ENCODE measurements at places on chromosomes 3 and 15.
A peak's percentile ranks its signal among the peaks of the same experiment; 100 is the strongest.

DNA sequence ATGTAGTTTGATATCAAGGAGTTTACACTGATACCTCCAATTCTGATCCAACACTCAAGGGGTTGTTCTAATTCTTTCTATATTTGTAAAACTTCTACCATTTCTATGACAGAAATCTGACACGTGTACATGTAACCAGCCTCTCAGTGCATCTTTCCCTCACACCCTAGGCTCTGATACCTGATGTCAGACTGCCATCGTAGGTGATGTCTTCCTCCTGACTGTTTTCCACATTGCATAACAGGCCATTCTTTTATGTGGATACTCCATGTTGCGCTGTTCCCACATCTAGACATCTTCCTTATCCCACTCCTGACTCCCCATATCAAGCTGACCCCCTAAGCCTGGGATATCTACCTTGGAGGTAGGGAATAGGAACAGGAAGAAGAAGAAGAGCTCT is 159.1 kb downstream of the FNDC3B start:
- no peak overlapping the region for H3K27ac ChIP-seq
- no peaks in the 10 kb centered on the region for H3K27me3 ChIP-seq
- no peaks in the 10 kb centered on the region for H3K36me3 ChIP-seq
- H3K4me1 ChIP-seq, result peaks cover 34% of the 10 kb centered on the region

- no peak overlapping the region for H3K4me3 ChIP-seq
- no peak overlapping the region for H3K27ac ChIP-seq
- no peaks in the 10 kb centered on the region for H3K4me1 ChIP-seq
- no peak for DNase-seq
- no peaks in the 10 kb centered on the region for H3K36me3 ChIP-seq
- H3K27me3 ChIP-seq, result no peaks in the 10 kb centered on the region
Measured at GRCh38 chr3:182533394-182533793, 259.9 kb upstream of the ATP11B start.

DNA sequence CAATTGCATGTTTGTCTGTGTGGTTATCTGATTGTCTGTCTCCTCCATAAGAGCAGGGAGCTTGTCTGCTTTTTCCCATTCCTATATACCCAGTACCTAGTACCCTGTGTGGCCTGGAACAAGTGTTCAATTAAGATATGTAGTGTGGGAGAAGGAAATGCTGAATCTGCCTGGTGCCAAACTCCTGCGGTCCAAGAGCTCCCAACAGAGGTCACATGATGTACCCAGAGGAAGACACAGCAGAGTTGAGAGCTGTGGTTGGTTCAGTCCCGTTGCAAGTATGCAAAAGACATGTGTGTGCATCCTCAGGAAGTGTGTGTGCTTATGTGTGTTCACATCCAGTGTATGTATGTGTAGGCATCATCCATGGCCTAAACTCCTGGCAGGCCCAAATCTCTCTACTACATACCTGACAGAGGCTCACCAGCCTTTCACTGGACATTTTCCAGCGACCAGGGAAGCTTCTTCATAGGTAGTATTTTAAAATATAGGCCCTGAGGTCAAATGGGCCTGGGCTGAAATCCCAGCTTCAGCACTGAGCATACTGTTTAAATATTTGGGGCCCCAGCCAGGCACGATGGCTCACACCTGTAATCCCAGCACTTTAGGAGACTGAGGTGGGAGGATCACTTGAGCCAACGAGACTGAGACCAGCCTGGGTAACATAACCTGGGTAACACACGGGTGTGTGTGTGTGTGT is 34.0 kb upstream of the ITGA11 start:
- H3K27ac ChIP-seq, result no peak overlapping the region
- H3K4me1 ChIP-seq, result peaks cover 11% of the 10 kb centered on the region
- H3K27me3 ChIP-seq, result no peaks in the 10 kb centered on the region
- no peaks in the 10 kb centered on the region for H3K36me3 ChIP-seq
- H3K4me3 ChIP-seq, result no peak overlapping the region

DNA sequence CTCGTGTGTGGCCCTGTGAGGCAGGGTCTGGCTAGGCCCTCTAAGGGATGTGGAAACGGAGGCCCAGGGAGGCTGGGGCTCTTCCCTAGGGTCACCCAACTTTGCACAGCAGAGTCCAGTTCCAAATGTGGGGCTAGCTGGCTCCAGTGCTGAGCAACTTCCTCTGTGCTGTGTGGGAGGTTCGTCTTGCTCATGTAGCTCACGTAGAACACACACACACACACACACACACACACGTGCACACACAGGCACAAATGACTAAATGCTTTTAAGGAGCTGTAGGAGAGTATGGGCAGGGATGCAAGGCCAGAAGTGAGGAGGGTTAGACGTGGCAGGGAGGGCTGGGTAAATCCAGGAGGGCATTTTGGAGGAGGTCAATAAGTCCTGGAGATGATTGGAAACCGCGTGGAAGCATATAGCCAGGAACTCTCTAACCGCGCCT is 213.8 kb downstream of the RPLP1 start:
- DNase-seq, result no peak
- peaks cover 9% of the 10 kb centered on the region for H3K4me1 ChIP-seq
- no peaks in the 10 kb centered on the region for H3K36me3 ChIP-seq

DNA sequence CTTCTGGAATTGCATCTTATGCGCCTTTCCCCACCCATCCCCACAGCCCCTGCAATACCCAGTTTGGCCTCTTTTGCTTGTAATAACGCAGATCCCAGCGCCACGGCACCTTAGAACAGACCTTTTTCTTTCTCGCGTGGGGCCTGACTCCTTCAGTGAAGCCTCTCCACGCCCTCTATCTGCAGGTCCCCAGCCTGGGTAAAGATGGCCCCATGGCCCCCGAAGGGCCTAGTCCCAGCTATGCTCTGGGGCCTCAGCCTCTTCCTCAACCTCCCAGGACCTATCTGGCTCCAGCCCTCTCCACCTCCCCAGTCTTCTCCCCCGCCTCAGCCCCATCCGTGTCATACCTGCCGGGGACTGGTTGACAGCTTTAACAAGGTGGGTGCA is 594 bp downstream of the CRELD1 start:
- no peak for DNase-seq
- H3K27me3 ChIP-seq, result no peaks in the 10 kb centered on the region
- peak overlapping the region; percentile 80 for H3K4me3 ChIP-seq
- H3K27ac ChIP-seq, result peak overlapping the region; percentile 89

- H3K4me1 ChIP-seq, result no peaks in the 10 kb centered on the region
- H3K36me3 ChIP-seq, result no peaks in the 10 kb centered on the region
- no peak for DNase-seq
- H3K27ac ChIP-seq, result no peak overlapping the region
Measured at GRCh38 chr3:88219138-88219792, 69.5 kb downstream of the C3orf38 start.

DNA sequence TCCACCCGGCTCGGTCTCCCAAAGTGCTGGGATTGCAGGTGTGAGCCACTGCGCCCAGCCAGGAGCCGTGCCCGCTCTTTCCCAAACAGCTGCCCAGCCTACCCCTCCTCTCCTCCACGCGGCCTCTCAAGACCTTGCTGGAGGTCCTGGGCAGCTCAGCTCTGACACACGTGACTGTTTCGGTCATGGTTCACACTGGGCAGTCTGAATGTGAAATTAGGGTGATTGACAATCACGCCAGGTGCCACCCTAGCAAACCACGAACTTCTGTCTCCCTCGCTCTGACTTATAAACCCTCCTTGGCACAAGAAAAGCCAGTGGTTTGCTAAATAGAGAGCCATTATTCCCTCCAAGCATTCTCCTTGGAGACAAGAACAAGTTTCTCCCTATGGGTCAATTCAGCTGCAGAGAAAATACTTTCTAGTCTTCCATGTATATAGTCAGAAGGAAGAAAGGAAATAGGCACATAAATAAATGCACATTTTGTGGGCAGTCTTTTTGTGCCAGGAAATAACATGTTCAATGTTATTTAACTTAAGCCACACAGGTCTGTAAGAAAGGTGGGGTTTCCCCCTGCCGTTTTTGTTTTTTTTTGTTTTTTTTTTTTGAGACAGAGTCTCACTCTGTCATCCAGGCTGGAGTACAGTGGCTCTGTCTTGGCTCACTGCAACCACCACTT is 121.9 kb upstream of the MEF2A start:
- no peak overlapping the region for H3K4me3 ChIP-seq
- no peaks in the 10 kb centered on the region for H3K27me3 ChIP-seq
- H3K36me3 ChIP-seq, result no peaks in the 10 kb centered on the region
- H3K27ac ChIP-seq, result no peak overlapping the region
- H3K4me1 ChIP-seq, result peaks cover 21% of the 10 kb centered on the region

GRCh38 chr15:77720655-77721054 is 87.9 kb upstream of the LINGO1 start:
- DNase-seq, result no peak
- no peak overlapping the region for H3K4me3 ChIP-seq
- H3K4me1 ChIP-seq, result no peaks in the 10 kb centered on the region
- H3K27me3 ChIP-seq, result peaks cover 28% of the 10 kb centered on the region
- no peak overlapping the region for H3K27ac ChIP-seq
